Mesenchymal stem cell (in vitro differentiated cells and primary cell): ENCODE measurements at places on chromosomes 1 and 21.
A peak's percentile ranks its signal among the peaks of the same experiment; 100 is the strongest.

DNA sequence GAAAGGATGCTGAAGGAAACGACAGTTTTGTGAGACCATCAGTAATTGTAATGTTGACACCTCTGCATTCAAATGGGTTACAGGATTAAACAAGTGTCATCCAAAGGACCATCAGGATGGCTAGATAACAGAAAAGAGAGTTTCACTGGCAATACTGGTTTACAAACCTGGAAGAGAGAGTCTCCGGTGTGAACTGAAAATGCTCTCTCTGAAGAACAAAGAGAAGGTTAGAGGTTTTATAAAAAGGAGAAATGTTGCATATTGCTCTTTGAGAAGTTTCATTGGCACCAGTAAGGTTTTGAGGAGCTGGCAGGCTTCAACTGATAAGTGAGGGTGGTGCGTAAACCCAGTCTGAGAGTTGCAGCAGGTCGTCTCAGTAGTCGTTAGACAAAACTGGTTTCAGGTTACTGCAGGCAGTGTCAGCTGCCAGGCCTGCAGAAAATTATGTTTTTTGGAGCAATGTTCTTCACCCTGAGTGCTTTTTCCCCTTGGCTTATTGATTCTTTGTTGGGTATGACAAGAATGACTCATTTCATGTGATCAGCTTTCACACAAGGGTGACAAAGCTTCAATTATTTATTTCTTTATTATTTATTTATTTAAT, 42.2 kb downstream of the KCNK1 start:
- DNase-seq = no peak

- no peak for DNase-seq
Measured at GRCh38 chr1:67609577-67610341, 75.2 kb upstream of the GADD45A start.

DNA sequence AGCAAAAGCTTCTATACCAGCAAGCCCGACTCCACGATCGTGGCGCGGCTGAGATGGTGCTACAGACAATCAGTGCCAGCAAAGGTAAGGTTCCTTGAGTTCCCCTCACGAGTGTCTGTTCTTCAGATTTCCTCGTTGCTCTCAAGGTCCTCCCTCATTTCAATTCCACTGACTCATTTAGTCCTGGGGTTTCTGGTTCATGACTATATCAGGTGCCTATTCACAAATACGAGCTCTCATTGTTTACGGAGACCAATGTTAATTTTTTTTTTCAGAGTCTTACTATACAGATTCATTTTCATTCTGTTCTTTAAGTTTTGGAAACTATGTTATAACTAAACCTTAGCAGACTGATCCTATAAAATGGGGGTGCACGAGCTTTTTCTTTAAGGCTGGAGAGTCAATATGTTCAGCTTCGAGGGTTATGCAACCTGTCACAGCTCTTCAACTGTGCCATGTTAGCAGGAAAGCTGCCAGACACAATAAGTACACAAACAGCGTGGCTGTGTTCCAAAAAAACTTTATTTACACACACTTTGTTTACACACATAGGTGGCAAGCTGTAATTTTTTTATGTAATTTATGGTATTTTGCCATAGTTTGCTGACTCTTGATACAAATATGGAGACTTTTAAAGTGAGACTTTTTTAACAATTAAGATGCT, 134.3 kb downstream of the ZP4 start:
- no peak for DNase-seq

DNA sequence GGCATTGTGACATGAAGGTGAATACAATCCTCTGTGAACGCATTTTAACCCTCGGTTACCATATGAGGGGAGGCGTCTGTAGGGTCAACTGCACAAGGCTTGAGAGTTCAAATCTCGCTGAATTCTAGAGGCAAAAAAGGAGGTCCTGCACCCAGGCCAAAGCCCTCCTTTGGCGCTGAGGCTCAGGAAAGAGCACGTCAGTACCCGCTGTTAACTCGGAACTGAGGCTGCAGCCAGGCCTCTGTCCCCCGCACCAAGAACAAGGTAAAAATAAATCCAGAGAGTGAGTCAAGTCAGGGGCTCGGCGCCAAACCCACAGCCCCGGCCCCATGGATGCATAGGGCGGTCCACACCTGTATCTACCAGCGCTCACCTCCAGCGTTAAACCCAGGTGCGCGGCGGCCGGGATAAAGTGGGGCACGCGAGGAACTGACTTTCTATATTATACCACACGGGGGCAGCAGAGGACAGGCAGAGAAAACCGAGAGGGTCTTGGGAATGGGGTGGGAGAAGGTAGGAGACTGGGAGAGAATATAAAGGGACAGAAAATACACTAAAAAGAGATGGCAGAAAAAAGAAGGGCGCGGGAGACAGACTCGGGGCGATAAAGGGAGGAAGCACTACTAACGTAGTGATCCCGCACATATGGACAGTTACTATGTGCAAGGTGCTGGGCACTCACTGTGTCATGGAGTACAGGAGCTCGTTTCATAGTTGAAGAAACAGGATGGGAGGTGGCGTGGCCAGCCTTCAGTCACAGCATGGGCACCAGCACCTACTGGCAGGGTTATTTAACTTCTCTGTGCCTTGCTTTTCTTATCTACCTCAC, 54.9 kb downstream of the DMRTA2 start:
- DNase-seq = peak; percentile 24

- DNase-seq = peak; percentile 53
Measured at GRCh38 chr1:163875200-163875926, 553.6 kb downstream of the NUF2 start.

- DNase-seq = no peak
Measured at GRCh38 chr1:157106813-157107189, 7.2 kb upstream of the ETV3L start.

- peak; percentile 65 for DNase-seq
Measured at GRCh38 chr1:221991221-221991620, 249.3 kb upstream of the DUSP10 start.

DNA sequence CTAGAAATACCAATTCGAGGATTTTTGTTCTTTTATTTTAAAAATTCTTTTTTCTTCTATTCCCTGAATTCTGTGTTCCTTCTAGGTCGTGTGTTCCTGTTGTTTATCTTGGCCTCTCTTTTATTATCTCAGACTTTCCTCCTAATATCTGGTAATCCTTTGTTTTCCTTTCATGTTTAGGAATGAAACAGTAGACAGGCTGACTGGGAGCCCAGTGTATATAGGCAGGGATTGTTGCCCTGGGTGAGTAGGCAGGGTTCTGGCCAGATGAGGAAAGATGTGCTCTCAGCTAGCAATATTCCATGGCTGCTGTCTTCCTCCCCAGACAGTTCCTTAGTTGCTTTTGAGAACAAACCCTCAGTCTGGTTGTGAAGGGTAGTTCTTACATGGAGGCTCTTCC, 161.8 kb upstream of the PDE4B start:
- no peak for DNase-seq

GRCh38 chr1:81157686-81158085, 643.0 kb upstream of the ADGRL2 start:
- no peak for DNase-seq

GRCh38 chr1:183670169-183670568, 17.1 kb upstream of the APOBEC4 start:
- no peak for DNase-seq

- DNase-seq = no peak
Measured at GRCh38 chr1:21355956-21356355, 65.7 kb upstream of the ECE1 start.
